ENCODE measurements at places on chromosomes 6 and 20. TPM values are rescaled to one million over a fixed set of nuclear protein-coding genes. Genes with fewer than 3 reads are reported as not detected.

CFAP206 gene
- not detected for total RNA-seq

RAET1G gene
- total RNA-seq = not detected

HEY2 gene
- total RNA-seq = 3.3 TPM

DLK2 gene
- 3.5 TPM for total RNA-seq

HDGFL1 gene
- not detected for total RNA-seq

RBL1 gene
- total RNA-seq = 13.0 TPM
